EH (cell line): ENCODE measurements at places on chromosomes 7 and 10.

GRCh38 chr10:34198953-34199352, 616.1 kb downstream of the PARD3 start:
- DNase-seq: no peak

GRCh38 chr7:1690359-1690958, 20.4 kb downstream of the ELFN1 start:
- no peak for DNase-seq

DNA sequence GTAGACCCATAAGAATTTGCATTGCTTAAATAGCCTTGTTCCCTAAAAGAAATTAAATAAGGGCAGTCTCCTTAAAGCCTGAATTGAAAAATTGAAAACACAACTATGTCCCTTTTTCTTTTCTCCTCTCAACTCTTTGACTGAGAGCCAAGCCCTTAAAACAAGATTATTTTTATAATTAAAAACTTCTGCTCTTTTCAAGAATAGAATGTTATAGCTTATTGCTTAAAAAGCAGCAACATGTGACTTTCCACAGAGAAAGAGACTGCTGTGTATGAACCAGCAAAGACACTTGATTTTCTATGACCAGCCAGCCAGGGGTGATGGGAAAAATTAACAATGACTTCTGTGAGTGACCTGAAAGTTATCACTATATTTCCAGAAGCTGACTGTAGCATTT, 295.2 kb upstream of the CELF2 start:
- no peak for DNase-seq

DNA sequence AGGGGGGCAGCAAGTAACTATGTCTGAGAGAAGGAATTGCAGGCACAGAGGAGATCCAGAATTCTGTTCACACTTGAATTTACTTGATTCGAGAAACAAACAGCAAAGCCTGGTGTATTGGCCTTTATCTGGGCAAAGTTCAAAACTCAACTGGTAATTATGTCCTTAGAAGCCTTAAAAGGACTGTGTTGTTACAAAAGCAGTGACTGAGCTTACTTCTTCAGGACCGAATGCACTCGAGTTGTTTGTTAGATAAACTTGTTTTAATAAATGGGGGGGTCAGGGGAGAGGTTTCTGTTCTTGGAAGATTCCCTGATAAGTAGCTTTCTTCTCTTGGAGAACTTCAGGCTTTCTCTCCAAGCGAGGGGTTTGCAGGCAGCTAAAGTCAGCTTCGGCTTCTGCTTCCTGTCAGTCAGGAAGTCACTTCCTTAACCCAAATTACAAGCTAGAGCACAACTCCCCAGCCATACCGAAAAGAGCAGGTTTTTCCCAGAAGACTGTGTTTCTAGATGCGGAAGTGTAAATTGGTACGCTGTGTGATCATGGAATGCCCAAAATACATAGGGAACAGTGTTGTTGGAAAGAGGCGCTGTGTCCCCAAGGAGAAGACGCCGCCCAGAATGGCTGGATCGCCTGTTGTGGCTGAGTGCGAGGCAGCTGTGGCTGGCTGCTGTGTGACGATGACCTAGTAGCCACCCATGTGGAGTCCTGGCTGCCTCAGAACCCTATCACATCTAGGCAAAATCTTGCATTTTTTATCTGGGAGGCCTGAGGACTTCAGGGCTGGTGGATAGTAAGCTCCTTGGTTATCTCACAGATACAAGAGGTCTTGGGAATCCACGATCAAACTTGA, 110.4 kb downstream of the TCF7L2 start:
- DNase-seq: no peak

- no peak for DNase-seq
Observed at GRCh38 chr7:981793-982510, 1.0 kb upstream of the CYP2W1 start.

GRCh38 chr10:95125582-95125981, 56.3 kb upstream of the CYP2C8 start:
- no peak for DNase-seq

DNA sequence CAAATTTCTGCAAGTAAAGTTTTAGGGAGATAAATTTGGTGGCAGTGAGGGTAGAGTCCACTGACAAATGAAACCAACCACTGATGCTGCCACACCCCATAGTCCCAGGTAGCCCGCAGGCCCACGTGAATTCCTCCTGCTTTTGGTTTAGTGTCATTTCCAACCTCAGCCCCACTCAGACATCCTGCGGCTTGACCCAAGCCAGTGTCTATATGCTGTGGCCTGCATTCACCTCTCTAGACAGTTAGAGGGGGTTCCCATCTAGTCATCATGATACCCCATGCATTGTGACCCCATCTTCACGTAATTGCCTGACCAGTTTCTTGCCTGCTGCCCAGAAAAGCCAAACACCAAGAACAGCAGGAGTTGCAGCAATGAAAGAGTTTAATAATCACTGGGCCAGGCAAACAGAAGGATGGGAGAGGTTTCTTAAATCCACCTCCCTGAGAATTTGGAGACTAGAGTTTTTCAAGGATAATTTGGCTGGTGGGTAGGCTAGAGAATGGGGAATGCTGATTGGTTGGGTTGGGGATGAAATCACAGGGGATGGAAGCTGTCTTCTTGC, 332.0 kb upstream of the GALNT17 start:
- no peak for DNase-seq

GRCh38 chr10:79405221-79405994, 40.0 kb downstream of the ZCCHC24 start:
- peak; percentile 27 for DNase-seq

DNA sequence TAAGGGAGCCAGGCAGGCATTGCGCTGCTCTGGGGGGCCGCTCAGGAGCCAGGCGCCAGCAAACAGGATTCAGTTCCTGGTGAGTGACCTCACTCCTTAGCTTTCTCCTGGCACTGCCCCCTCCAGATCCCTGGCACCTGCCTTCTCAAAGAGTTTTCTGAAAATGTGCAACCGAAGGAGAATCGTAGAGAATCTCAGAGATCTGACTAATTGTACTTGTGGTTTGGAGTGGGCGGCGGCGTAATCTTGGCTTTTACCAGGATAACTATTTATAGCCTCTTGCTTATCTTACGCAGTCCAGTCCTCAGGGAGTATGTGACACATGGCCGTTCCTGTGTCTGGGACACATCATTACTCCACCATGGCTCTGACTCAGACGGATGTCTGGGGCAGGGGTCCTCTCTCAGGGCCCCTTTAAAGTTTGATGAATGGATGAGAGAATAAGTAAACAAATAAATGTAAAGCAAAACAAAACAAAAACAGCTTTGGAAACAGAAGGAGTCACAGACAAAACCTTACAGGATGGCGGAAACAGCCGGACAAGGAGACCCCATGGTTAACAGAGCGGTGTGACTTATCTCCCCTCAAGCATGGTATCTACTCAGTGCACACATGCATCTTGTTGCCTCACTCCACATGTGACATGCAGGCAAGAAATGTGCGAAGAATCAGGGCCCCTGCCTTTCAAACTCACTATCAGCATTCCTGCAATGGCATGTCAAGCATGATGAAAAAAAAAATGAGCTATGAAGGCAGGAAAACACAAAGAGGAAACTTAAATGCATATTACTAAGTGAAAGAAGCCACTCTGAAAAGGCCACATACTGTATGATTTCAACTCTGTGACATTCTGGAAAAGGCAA, 99.7 kb downstream of the TNS3 start:
- peak; percentile 97 for DNase-seq

DNA sequence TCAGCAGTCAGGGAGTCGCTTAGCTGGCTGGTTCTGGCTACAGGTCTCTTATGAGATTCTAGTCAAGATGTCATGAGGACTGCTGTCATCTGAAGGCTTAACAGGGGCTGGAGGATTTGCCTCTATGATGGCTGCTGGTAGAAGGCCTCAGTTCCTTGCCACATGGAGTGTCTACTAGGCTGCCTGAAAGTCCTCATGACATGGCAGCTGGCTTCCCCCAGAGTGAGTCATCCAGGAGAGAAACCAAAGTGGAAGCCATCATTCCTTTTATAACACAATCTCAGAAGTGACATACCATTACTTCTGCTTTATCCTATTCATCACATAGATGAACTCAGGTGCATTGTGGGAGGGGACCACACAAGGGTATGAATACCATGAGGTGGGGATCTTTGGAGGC, 75.1 kb downstream of the EXOC6 start:
- DNase-seq: peak; percentile 9

DNA sequence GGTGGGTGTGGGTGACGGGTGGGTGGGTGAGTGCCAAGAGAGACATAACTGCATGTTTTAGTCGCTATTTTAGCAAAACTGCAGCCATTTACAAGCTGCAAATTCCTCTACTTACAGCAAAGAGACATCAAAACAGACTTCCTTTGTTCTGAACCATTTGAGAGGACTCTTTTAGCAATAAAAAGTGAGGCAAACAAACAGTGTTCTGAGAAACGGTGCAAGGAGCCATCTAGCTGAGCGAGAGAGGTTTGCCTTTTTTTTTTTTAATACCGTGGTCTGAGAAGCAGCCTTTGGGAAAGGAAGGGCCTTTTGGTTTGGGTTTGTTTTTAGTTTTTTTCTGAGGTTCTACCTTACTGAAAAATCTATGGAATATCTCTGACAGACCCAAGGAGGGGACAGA, 62.9 kb downstream of the SCRN1 start:
- DNase-seq: no peak

DNA sequence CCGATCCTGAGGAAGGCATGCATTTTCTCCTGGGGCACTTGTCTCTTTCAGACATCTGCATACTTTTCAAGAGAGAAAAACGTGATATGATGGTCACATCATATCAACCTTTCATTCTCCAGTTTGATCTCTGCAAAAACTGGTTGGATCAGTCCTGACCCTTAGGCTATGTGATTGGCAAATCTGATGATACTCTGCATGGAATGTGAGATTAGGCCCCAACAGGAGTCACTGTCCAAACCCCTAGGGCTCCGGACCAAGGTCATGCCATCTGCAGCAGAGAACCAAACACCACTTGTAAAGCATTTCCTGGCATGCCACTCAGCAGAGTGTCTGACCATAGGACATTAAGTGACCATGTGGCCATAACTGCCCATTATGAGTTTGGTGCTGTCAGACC, 8.6 kb downstream of the GCK start:
- no peak for DNase-seq

DNA sequence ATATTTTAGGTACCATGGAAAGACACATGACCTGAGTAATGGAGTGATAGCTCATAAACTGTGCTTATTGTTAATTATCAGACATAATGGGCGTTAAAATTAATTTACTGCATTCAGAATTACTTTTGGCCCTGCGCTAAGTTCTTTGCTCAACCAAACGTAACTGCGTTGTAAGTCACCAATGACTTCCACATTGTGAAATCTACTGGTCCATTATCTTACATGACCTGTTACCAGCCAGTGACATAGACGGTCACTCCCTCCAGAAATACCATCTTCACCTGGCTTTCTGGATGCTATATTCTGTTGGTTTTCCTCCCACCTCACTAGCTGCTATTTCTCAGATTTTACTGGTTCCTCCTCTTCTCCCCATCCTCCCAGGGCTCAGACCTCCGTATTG, 5.0 kb upstream of the GIGYF1 start:
- DNase-seq: no peak

DNA sequence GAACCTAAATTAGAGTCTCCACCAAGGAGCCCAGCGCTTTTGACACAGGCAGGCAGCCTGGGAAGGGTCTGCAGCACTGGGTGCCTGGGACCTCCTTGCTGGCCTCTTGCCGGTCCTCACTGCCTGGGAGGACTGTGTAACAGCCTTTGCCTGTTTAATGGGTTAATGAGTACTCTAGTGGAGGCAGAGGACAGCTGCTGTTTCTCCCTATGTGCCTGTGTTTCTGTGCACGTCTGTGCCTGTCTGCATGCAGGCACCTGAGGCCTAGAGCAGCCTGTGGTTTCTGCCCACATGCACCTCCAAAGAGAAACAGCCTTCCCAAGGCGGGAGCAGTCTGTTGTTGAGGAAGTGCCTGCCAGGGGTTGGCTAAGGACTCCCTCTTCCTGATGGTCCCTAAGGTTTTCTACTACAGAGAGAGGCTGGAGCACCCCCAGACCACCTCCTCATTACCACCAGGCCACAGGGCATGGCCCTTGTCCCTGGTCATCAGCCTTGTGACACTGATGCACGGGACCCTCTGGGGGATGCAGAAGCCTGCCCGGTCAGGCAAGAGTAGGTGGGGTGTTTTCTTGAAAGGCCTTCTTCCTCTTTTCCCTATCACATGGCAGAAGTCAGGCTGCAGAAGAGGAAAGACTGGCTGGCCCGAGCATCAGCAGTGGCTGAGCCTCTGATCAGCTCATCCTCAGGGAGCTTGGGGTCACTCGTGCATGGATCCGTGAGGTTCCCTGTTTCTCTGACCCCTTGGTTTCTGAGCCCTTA, 14.2 kb downstream of the SLC29A3 start:
- no peak for DNase-seq

GRCh38 chr7:137755427-137755826, 91.3 kb downstream of the DGKI start:
- no peak for DNase-seq
